ENCODE measurements at places on chromosomes 5 and 9.

GRCh38 chr5:116865651-116866050 is 291.0 kb upstream of the SEMA6A start:
- no peak for DNase-seq

DNA sequence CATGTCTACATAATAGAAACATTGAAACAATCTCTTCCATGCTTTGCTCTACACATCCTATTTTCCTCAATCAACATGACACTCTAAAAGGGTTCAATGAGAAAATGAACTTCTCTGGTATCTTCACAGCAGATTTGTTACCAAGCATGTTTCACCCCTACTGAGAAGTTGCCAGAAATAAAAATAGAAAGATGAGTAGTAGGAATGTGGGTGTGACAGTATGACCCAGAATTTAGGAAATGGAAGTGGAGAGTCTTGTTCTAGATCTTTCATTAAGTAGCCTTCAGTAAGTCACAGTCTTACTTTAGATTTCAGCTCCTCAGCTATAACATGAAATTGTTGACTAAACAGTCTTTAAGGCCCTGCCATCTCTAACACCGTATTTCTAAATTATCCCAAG is 581.8 kb downstream of the EFNA5 start:
- DNase-seq: no peak

- DNase-seq: no peak
Measured at GRCh38 chr9:107894572-107895261, 405.1 kb upstream of the KLF4 start.

- DNase-seq: no peak
Measured at GRCh38 chr9:136722969-136723356, 10.6 kb downstream of the DIPK1B start.

DNA sequence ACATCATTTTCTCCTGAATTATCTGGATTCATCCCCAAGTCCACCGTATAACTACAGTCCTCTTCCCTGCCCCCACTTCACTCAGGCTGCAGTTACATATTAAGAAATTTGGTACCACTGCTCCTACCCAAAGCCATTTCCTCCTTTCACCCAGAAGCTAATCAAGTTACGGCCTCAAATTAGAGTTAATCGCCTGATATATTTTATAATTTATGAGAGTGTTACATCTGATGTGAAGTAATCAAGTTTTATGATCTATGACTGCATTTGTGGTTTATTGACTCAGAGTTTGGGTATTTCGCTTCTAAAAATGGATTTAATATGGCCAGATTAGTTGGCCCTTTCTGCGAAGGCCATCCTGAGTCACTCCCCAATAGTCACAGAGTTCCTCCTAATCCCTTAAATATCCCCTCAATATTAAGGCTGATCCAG is 223.6 kb upstream of the KIF2A start:
- no peak for DNase-seq

- DNase-seq: no peak
Measured at GRCh38 chr5:154176181-154176580, 14.4 kb upstream of the GALNT10 start.

DNA sequence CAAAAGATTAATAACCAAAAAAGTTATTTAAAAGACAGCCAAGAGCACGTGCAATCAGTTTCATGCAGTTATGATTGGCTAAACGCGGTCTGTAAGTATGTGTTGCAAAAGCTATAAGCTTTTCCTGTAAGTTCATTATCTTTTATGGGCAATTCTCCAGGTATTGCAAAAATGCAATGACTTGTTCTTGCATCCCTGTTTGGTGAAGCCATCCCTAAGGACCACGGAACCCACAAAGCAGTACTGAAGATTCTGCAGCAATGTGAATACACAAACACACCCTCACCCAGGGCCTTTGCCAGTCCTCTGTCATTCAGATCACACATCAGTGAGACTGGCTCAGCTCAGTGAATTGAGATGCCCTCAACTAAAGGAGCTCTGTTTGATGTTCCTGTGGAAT is 11.4 kb downstream of the GCNT4 start:
- DNase-seq: no peak

DNA sequence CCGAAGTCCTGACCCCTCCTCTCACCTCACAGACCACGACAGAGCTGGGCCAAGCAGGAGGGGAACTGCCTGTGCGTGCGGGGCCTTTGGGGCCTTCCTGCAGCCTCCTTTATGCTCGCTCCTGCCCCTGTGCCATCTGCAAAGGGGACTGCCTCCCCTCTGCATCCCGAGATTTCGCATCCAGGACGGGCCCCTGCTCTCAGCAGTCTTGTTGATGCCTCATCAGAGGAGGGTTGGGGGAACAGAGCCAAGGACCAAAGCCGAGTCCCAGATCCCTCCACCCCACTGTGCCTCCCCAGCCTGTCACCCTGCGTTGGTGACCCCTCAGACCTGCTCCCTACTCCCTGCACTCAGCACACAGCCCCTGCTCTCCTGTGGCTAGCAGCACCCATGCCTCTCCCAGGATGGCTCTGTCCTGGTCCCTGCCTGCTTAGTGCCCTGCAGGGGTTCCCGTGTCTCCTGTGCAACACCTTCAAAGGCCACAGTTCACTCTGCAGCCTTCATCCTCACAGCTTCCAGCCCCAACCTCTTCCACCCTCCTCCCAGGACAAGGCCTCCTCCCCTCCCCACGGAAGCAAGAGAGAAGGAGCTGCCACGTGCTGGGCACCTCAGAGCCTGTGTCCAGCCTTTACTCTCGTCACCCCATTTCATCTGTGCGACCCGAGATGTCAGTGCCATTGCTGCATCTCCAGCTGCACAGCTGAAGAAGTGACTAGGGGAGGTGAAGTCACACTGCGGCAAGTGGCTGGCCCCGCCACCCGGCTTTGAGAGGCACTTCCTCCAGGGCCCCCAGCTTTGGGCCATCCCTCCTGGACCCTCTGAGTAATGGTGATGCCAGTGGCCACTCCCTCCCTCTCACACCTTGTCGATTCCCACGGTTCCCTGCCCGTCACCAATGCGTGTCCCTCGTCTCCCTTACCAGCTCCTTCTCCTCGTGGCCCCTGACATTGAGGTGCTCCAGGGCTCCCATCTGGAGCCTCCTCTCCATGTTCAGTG is 62.6 kb upstream of the LRRTM2 start:
- no peak for DNase-seq

DNA sequence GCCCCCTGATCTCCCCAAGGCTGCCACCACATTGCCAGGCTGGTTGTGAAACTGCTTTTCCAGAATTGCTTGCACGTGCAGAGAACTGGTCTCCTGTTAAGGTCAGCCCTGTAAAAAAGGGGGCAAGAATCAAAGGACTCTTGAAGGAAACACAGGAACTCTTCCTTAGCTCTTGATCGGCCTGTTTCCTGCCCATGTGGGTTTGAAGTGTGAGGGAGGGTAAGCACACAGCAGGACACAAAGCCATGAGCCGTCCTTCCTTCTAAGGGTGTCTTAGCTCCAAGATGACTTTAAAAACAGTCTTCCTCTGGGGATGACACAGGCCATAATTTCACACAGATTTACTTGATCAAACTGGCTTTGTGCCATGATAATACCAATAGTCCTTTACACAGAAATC is 36.1 kb downstream of the TEK start:
- DNase-seq: no peak

DNA sequence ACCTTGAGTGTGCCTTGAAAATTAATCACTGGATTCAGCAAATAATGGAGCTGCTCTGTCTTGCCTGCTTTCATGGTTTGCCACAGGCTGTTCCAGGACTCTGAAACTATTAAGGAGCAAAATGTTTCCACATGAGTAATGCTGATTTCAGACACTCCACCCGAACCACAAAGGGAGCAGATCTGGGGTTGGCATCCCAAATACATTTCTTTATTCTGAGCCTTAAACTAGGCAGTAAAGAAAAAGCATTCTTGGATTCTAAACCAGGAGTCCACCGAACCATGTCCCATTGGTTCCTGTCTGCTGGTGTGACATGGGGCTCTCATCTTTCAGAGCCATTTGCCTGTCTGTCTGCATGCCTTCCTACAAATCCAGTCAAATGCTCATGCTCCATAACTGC is 10.1 kb upstream of the C1QTNF3 start:
- DNase-seq: no peak

GRCh38 chr5:168123631-168124528 is 167.6 kb upstream of the WWC1 start:
- no peak for DNase-seq

- DNase-seq: no peak
Measured at GRCh38 chr5:168531987-168532864, 3.1 kb downstream of the FBLL1 start.

DNA sequence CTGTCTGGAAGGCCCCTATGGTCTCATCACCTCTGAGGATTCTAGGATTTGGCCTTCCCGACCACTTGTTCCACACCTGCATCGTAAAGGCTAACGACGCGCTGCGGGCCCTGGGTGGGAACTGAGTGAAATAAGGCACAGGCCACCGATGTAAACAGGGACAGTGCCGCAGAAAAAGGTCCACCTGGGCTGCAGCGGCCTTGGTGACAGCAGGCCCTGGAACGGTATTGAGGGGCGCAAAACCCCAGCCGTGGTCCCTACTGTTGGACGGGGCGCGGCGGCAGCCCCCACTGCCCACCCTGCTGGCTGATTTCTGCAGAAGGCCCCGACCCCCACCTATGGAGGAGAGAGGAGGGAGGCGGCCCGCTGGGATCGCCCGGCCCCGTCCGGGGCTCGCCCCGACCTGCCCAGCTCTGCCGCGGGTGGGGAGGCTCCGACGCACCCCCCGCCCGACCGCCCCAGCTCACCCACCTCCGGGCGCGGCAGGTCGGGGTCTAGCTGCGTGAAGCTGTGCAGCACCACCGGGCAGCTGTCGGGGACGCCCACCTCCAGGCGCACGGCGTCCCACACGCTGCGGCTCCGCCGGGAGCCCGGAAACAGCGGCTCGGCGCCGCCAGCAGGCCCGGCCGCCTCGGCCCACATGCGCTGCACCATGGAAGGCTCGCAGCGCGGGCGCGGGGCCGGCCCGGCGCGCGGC is 391 bp downstream of the RALGDS start:
- DNase-seq: no peak

DNA sequence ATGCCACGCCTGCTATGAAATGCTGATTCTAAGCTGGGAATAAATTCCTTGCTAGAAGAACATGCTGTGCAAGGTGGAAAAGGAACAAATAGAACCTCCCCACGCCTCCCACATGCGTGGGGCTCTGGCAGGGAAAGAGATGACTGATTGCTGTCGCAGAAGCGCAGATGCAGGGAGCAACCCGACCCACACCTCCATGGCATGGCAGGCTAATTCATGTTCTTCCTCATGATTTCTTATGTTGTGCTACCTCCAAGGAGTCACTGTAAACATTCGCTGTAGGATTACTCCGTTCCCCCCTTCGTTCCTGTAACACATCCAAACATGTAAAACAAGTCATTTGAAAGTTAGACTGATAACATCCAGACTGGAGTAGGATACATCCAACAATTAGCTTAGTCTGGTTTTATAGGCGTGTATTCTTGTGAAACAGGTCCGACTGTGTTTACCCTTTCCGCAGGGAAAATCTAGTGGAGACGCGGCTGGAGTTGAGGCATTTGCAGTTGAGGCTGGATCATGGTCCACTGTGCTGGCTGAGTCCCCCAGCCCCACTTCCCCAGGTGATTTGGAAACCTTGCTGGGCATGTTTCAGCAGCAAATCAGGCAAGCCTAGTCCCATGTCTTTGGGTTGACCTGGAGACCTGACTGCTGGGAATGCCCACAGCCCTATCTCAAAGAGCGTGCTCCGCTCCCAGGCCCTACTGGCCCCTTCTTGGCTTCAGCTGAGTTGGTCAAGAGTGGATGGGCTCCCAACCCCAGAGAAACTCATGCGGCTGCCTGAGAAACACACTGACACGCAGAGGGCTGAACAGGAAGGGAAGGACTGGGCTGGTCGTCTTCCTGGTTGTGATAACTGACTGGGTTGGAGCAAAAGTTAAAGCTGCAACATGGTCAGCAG is 24.8 kb upstream of the ANKRD33B start:
- DNase-seq: no peak

DNA sequence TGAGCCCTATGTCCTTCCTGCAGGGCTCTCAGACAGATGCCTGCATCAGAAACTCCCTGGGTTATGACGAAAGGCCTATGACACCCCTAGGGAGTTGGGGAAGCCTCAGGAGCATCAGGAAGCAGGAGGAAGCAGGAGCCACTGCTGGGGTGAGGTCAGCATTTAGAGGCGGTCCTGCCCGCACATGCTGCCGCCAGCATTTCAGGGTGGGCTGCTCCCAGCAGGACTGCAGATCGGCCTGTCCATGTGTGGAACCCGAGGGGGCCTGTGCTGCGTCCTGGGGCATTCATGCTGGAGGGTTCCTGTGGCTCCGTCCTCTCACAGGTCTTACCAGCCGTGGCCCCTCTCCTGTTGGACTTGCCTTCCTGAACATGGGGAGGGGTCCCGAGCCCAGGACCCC is 6.9 kb downstream of the NKD2 start:
- DNase-seq: no peak

DNA sequence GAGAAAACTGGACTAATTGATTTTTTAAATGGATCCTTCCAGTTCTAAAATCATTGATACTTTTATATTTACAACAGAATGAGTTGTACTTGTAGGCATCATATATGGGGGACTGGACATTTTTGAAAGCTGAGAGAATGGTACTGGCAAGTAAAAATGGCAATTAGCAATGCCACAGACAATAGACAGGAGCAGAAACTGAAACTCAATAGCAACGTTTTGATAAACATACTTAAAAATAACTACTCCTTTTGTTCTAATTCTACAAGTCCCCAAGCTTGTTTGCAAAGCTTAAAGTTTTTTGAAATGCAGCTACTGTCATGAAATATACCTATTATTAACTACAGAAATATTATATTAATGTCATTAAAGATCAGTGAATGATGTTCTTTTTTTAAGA is 52.8 kb upstream of the FBXL7 start:
- no peak for DNase-seq

DNA sequence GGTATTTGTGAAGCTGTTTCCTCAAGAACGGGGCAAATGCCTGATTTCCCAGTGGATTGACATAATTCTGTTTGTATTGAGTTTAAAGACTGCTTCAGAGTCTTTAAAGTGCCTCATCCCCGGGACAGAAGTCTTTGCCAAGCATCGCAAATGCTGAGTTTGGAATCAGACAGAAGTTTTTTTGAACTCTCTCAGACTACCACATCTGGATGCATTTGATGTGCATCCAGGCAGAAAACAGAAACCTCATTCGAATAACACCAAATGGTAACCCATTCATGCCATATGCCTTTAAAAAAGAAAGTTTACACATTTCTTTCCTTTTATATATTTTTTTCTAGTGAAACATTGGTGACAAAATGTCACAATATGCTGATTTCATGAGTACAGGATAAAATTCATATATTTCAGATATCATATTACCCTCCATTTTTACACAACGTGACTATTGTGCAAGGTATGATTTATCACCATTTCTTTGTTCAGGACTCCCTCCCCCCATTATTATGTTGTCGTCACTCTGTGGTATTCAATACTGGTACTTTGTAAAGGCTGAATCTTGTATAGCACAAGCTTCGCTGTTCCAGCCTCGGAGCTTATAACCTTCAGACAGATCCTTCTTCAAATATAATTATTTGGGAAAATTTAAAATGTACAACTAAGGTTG is 91.1 kb downstream of the ZNF608 start:
- DNase-seq: no peak

DNA sequence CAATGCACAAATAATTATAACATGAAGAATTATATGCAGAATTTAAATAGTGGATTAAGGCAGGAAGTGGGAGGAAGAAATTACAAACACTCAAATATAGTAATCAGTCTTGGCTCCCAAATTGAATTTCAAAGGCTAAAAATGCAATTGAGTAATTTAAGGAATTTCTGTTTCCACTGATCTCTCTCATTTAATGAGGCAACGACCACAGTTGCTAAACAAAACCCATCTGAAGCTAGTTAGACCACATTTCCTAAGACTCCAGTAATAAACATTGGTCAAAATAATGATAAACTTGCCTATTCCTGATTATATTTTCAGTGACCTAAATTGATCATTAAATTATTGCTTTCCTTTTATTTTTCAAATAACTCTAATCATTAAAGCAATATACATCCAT is 174.3 kb upstream of the GRIN3A start:
- DNase-seq: no peak

All from NCI-H2107 (cell line).